ENCODE measurements at places on chromosomes 3 and 15. TPM values are rescaled to one million over a fixed set of nuclear protein-coding genes. Genes with fewer than 3 reads are reported as not detected.

GPR62 gene
- 0.15 TPM for total RNA-seq

DNA sequence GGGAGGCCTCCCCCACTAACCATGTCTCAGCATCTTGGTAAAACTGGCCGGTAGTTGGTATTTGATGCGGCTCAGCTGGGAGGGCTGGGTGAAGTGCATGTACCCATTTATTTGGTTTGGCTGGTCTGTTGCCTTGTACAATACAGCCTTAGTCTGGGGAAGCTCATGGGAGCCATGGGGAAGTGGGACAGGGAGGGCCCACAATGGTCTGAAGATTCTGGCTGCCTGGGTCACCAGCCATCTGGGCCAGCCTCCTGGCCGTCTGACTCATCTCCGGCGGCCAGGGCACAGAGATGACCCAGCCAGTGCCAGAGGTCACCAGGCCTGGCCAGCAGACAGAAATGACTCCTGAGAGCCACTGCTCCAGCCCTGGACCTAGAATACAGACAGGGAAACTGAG, 51.6 kb upstream of the SMAD6 start:
- DNase-seq, result peak; percentile 59

GRCh38 chr3:64019271-64019670, 4.0 kb downstream of the PSMD6 start:
- no peak for DNase-seq

DNA sequence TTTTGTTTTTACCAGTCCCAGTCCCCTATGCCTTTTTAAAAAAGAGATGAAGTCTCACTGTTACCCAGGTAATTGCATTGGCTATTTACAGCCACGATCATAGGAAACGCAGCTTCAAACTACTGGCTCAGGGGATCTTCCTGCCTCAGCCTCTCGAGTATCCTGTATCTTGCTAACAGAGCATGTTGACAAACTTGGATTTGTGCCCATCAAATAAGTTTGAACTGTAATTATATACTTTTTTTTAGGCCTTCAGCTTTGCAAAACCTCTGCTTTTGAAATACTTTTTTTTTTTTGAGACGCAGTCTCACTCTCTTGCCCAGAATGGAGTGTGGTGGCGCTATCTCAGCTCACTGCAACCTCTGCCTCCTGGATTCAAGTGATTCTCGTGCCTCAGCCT, 3.0 kb upstream of the EDEM1 start:
- no peak for DNase-seq

DNA sequence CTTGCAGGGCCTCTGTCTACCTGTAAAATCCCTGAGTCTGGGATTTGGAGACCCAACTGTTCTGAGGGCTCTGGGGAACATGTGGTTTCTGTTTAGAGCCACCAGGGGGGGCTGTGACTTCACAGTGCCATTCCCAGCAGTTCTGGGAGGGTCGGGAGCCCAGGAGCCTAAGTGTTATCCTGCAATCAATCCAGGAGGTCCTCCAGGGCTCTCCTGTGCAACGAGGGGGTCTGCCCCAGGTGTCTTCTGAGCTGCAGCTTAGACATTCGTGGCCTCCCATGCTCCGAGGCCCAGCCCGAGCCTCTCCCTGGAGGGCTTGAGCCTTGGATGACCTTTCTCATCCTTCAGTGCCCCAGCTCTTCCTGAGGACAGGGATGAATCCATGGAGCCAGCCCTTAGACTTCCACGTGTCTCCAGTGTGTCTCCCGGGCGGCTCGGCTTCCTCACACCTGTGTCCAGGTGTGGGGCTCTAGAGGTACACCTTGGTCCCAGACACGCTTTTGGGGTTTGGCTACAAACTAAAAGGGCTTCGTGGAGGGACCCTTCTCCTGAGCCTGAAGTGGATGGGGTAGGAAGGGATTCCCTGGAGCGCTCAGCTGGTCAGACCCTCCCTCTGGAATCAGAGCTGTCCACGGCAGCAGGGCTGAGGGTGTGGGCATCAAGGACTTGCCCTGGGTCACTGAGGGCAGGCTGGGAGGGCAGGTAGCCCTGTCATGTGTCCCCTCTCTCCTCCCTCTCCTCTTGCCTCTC, 20.3 kb upstream of the ABTB1 start:
- DNase-seq, result peak; percentile 68

GRCh38 chr3:155512175-155512866, 218.8 kb upstream of the STRIT1 start:
- DNase-seq, result no peak

DNA sequence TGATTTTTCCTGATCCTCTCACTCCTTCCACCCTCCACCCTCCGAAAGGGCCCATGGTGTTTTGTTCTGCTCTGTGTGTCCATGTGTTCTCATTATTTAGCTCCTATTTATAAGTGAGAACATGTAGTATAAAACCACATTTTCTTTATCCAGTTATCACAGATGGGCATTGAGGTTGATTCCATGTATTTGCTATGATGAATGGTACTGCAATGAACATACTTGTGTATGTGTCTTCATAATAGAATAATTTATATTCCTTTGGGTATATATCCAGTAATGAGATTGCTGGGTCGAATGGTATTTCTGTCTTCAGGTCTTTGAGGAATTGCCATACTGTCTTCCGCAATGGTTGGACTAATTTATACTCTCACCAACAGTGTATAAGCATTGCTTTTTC, 126.0 kb downstream of the IMPG2 start:
- no peak for DNase-seq

- DNase-seq, result no peak
Measured at GRCh38 chr15:85036716-85037115, 55.1 kb downstream of the PDE8A start.

Measured in left ventricle myocardium superior (tissue), 1 donor.